Stimulated activated CD4-positive, alpha-beta T cell treated with anti-CD3 and anti-CD28 coated beads, Interleukin-1b, Interleukin-23, amount 100 ng/mL, for 1 hour (primary cell): ENCODE measurements at places on chromosomes 2 and 18.

- no peak for DNase-seq
Measured at GRCh38 chr2:209162129-209162528, 261.7 kb upstream of the MAP2 start.

DNA sequence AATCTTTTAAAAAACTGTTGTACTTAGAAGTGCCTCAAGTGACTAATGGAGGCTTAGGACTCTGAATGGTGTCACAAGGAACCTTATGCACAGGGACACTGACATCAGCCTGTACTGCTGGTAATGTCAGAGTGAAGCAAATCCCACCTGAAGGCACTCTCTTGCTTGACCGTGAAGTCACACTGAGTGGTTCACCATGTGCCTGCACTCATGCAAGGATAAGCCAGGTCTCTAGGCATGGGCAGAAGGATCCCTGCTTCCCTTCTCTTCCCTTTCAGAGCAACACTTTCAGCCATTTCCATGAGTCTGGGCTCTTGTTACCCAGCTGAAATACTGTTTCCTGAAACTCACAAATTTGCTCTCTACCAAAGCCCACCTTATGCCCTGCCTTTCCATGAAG lies 123.0 kb downstream of the NEDD4L start:
- DNase-seq, result no peak

DNA sequence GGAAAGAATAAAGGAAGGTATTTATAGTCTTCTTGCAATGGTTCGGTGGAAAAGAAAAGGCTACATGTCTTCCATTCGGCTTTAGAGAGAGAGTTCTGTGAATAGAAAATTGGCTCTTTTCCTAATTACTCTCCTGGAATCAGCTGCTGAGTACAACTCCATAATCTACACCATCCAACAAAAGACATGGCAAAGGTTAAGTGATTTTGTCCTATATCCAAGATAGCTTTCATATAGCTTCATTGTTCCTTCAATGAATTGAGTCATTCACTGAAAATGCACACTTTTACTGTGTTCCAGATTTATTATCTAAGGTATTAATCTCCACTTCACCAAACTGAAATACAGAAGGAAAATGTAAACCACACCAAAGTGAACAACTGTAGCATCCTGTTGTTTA lies 514.5 kb downstream of the LRRTM4 start:
- no peak for DNase-seq

DNA sequence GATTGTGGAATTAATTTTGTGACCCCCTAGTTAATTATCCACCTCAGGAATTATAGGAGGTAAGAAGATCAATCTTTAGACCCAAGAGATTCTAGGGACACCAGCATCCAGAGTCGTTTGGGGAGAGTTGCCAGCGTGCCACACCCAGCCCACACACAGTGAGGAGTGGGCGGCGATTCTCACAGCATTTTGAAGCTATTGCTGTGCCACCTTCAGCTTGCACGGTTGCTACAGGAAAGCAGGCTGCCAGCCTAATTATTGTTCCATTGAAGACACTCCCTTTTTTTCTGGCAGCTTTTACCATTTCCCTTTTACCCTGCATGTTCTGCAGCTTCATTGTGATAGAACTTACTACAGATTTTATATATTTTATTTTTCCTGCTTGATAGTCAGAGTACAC lies 13.1 kb upstream of the MYL12A start:
- DNase-seq, result no peak

DNA sequence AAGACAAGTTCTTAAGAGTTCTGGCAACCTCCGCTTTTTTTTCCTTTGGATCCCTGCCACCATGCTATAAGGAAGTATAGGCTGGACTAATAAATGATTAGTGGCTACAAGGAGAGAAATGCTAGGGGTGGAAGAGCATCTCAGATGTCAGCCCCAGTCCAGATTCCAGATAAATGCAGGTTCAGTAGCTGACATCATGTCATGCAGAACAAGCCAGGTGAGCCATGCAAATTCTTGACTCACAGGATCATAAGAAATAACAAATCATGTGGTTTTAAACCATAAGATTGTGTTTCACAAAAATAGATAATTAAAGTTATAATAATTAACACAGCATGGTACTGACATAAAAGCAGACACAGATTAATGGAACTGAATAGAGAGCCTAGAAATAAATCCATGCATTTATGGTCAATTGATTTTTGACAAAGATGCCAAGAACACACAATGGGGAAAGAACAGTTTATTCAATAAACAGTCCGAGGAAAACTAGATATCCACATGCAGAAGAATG lies 152.9 kb upstream of the SESTD1 start:
- no peak for DNase-seq

GRCh38 chr2:239002954-239003623 lies 155.2 kb downstream of the TWIST2 start:
- DNase-seq, result no peak

DNA sequence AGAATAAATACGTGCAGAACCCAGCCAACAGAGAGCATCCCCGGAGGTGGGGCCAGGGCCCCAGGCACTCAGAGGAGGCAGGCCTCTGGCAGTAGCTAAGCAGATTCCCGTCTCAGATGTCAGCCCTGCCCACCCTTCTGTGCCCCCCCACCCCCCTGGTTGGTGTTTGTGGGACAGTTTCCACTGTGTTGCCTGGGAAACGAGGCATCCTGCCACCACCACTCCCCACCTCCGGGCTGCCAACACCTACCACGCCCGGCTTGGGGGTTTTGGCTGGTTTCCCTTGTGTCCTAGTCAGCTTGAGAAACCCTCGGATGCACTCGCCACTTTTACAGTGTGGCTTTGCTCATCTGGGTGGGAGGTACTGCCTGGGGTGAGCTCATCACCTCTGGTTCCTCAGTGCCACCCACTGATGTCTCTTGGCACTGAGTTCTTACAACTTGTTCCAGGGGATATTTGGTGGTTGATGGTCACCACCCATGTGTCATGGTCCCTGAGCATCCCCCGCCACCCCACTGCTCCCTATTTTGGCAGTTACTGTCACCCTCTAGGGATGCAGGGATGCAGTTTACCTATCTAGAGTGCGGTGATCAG lies 72.4 kb upstream of the YWHAQ start:
- DNase-seq, result peak; percentile 41

DNA sequence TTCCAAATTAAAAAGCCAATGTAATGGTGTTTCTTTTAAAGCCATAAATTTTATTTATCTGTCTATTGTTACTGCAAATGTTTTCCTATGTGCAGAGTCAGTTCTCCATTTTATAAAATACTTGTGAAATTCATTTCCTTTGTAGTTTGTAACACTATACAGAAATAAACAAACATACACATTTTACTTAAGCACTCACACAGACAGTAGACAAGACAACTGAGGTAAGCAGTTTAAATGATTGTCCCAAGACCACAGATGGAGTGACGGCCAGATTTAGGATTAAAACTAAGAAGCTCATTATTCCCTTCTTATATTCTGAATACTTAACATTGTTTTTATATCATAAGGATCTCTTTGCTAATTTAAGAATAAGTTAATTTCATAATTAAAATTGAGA lies 100.9 kb downstream of the BAZ2B start:
- DNase-seq, result no peak

DNA sequence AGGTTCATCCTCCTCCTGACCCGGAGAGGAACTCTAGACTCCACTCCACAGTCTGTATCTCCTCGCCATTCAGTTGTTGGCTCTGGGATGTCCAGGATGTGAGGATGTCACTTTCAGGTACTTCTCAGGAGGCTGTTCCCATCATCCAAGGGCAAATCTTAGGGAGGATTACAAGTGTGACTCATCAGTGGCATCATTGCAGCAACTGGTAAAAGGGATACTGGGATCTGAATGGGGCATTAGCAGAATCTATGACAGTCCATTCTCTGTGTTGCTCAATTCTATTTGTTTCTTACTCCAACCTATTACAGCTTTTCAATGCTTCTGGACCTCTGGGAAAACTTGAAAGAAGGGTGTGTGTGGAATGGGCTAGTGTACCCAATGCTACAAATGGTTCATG lies 81.5 kb upstream of the FN1 start:
- no peak for DNase-seq

DNA sequence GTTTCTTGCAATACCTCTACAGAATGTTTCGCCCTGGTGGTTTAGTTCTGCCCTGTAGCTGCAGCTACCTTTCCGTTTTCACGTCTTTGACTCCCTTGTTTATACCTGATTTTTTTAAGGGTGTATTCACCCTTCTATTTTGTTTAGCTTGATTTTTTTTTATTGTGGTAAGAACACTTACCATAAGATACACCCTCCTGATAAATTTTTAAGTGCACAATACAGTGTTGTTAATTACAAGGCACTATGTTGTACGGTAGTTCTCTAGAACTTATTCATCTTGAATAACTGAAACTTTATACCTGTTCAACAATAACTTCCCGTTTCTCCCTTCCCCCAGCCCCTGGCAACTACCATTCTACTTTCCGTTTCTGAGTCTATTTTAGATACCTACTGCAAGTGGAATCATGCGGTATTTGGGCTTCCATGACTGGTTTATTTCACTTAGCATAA lies 48.9 kb upstream of the NABP1 start:
- DNase-seq, result no peak

GRCh38 chr2:186068139-186068801 lies 329.7 kb downstream of the FSIP2 start:
- no peak for DNase-seq

DNA sequence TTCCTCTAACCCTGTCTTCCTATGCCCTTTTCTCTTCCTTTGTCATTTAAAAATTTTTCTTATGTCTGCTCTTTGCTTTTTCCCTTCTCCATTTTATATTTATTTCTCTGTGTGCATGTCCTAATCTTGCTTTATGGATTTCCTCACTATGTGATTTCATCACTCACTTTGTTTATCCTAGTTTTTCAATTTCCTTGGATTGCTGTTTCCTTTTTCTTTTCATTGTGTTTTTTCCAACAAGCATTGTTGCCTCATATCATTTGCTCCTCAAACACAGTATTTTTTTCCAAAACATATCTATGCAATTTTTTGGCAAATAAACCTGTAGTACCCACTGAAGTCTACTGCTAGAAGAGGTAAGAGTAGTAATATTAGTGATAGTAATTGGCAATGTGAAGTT lies 67.4 kb upstream of the PNPT1 start:
- no peak for DNase-seq

DNA sequence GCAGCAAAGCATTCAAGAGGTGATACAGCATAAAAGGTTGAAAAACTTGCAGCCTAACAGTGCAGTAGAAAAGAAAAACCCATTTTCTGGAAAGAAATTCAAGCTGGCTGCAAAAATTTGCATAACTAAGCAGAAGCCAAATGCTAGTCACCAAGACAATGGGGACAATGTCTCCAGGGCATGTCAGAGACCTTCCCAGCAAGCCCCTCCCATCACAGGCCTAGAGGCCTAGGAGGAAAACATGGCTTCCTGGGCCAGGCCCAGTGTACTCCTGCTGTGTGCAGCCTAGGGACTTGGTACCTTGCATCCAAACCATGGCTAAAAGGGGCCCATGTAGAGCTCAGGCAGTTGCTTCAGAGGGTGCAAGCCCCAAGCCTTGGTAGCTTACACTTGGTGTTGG lies 405.1 kb upstream of the CYRIA start:
- DNase-seq, result no peak

DNA sequence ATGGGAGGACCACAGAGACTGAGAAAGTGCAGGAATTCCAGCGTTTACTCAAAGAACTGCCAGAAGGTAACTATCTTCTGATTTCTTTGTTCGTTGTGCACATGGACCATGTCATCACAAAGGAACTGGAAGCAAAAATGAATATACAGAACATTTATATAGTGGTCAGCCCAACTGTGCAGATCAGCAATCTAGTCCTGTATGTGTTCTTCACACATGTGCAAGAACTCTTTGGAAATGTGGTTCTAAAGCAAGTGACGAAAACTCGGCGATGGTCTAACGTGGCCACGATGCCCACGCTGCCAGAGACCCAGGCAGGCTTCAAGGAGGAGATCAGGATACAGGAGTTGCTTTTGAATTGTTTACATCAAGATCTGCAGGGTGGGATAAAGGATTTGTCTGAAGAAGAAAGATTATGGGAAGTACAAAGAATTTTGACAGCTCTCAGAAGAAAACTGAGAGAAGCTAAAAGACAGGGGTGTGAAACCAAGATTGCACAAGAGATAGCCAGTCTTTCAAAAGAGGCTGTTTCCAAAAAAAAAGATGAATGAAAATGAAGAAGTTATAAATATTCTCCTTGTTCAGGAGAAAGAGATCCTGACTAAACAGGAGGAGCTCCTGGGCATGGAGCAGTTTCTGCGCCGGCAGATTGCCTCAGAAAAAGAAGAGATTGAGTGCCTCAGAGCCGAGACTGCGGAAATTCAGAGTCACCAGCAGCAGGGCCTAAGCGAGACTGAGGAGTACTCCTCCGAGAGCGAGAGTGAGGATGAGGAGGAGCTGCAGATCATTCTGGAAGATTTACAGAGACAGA lies 8.3 kb upstream of the CHST10 start:
- DNase-seq, result no peak

DNA sequence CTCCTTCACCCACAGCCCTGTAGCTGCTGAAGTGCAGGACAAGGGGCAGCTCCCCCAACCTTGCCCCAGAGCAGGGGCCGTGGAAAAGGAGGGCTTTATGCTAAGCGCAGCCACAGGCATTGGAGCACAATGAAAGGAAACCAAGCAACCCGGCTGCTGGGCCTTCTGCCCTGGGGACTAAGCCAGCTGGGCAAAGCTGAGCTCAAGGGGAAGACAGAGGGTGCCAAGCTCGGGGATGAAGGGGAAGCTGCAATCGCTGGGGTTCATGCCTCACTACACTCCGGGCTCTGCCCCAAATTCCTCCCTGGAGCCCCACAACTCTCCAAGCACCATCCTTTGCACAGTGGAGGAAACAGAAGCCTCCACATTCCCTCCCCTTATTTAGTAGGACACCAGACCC lies 12.4 kb downstream of the SFXN5 start:
- no peak for DNase-seq

DNA sequence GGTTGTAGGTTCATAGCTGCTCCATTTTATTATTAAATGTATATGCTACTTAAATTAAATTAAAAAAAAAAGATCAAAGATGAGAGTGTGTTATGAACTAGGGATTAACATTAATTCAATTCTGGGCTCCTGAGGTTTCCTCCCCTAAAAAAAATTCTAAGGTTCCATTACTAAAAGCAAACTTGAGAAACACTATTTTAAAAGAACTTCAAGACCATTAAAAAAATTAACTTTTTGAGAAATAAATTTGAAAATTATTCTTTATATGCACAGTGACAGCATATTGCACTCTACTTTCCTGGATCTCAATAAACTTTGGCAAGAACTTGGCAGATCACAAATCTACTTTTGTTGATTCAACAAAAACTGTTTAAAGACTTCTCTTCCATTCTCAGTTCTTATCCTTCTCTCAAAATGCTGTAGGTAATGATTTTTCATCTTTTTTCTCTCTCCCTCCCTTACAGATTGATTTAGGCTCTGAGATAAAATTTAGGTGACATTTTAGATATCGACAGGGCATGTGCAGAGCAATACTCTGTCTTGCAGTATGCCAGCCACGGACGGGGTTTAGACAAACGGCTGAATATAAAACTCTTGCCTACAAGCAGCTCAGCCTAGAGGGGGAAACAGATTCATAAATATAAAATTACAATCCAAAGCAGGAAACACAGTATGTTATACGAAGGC lies 592 bp upstream of the MARS2 start:
- no peak for DNase-seq

- no peak for DNase-seq
Measured at GRCh38 chr2:222693837-222694236, 22.4 kb downstream of the MOGAT1 start.
